Activated CD8-positive, alpha-beta T cell treated with anti-CD3 and anti-CD28 coated beads for 36 hours (primary cell): ENCODE measurements at places on chromosomes 4 and X. TPM values are rescaled to one million over a fixed set of nuclear protein-coding genes. Genes with fewer than 3 reads are reported as not detected.

Gene GALNTL6
- total RNA-seq = not detected

Gene PAGE2
- total RNA-seq = not detected

Gene CCDC149
- total RNA-seq = not detected

Gene GYG2
- not detected for total RNA-seq

Gene GAGE2A
- total RNA-seq = not detected

Gene CHIC1
- total RNA-seq = 3.9 TPM

Gene MAGEE2
- not detected for total RNA-seq

Gene SCML2
- 3.1 TPM for total RNA-seq

Gene GCNA
- total RNA-seq = 5.1 TPM

Gene SAGE1
- not detected for total RNA-seq

Gene RRH
- total RNA-seq = not detected

Gene ALAS2
- not detected for total RNA-seq

Gene SOD3
- not detected for total RNA-seq

Gene NHSL2
- total RNA-seq = 0.88 TPM

Gene SPON2
- total RNA-seq = 10.5 TPM

DNA sequence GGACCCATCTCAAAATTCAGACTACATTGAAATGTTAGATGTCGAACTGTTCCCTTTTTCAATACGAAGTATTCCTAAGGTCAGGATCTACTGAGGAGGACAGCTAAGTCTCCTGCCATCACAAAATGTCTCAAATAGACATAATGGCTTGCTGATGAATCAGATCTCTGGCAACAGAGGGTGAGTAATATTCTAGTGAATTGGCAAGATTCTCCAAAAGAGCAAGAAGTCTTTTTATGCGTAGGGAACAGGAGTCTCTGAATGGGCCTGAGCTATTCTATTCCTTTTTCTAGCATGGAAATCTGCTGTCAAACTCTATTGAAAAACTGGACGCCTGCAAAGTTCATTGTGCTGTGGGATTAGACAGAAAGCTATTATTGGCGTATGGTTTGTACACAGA, 145.4 kb downstream of the FNIP2 start:
- DNase-seq = no peak

GRCh38 chr4:15912961-15913630, 25.4 kb downstream of the FGFBP1 start:
- no peak for DNase-seq

DNA sequence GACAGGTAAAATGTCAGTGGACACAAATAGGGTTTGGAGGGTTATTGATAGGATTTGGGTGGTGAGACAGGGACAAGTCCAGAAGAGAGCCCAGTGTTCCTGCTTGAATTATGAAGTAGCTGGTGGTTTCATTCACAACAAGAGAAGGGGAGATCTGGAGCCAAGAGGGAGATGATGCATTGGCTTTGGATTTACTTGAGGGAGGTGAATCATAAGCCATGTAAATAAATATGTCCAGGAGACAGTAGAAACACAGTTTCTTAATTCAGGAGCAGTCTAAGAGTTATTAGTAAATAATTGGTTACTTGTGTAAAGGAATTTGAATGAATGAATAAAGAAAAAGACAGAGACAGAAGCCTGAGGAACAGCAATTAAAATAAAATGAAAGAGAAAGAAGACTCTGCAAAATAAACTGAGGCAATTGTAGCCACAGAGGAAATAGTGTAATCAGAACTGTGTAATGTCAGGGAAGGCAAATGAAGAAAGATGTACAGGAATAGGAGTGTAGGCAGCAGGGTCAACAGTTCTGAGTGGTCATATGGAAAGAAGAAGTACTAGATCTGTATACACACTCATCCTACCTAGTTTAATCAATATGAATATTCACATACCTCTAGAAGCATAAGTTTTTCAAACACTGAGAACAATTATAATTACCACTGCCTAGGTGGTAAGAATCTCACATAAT, 50.2 kb upstream of the CXCL8 start:
- no peak for DNase-seq

DNA sequence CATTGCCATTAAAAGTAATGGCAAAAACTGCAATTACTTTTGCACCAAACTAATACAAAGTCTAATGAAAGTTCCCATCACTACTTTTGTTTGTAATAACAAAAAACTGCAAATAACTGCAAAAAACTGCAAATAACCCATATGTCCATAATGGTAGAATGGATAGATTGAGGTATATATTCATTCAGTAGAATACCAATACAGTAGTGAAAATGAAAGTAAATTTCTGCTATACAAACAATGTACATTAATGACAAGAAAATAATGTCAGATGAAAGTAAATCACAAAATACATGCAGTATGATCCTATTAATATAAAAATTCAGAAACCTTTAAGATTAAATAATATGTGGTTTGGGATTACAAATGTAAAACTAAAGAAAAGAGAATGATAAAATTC, 41.3 kb upstream of the CEP135 start:
- no peak for DNase-seq

GRCh38 chr4:11469650-11470437, 41.1 kb upstream of the HS3ST1 start:
- no peak for DNase-seq

DNA sequence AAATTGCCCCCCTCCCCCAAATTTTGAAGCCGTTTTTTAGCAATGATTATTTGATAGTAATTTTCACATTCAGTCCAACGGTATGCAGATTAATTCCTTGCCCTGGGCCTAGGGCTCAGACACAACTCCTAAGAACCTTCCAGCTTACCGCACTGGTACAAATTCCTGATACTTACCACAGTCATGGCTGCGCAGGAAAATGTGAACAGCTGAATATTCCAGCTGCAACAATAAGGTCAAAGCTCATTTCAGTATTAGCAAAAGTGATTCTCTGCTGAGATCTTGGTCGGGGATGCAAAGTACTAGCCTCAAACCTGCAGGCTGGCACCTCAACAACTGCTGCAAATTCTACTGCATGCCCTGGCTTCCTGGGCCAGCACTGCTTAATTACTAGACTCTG, 3.0 kb downstream of the ATP11C start:
- no peak for DNase-seq

GRCh38 chrX:32894679-32895078, 316.7 kb downstream of the DMD start:
- no peak for DNase-seq

DNA sequence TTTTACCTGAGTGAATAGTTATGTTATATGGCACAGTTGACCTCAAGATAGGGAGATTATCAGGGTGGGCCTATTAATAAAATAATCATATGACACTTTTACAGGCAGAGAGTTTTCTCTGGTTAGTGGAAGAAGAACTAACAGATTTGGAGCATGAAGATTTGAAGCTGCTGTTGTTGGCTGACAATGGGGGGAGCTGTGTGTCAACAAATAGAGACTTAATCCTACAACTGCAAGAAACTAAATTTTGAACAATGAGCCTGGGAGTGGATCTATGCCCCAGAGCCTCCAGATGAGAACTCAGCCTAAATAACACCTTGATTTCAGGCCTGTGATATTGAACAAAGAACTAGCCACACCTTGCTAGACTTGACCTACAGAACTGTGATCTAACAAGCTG, 7.2 kb upstream of the CCSER1 start:
- no peak for DNase-seq

DNA sequence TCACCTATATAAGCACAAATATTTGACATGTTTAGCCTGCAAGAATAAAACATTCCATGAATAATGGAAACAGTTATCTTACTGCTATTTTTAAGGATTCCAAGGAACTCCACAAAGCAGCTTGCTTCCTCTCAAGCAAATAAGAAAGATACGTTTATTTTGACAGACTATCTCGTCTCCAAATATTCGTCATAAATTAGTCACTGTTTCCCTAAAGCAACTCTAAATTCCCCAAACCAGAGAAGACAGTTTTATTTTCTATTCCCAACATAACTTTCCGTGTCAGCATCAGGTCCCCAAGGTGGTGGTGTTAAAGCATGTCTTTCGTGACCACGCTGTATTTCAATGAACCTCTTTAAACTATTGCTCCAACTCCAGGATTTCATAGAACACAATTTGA, 24.3 kb upstream of the DKK2 start:
- no peak for DNase-seq

DNA sequence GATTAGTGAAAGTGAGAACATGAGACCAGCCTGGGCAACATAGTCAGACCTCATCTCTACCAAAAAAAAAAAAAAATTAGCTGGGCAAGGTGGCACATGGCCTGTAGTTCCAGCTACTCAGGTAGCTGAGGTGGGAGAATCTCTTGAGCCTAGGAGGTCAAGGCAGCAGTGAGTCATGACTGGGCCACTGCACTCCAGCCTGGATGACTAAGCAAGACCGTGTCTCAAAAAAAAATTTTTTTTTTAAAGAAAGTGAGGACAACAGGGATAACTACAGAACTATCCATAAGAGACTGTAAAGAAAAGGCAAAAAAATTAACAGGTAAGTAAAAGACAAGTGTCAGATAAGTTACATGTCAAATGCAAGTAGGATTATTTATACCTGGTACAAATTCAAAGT, 13.5 kb upstream of the SPP1 start:
- DNase-seq = no peak

GRCh38 chr4:71709961-71710360, 73.9 kb downstream of the GC start:
- DNase-seq = no peak

GRCh38 chr4:105496899-105497298, 23.0 kb upstream of the PPA2 start:
- DNase-seq = no peak

GRCh38 chrX:37993837-37994619, 12.3 kb upstream of the SYTL5 start:
- peak; percentile 9 for DNase-seq

DNA sequence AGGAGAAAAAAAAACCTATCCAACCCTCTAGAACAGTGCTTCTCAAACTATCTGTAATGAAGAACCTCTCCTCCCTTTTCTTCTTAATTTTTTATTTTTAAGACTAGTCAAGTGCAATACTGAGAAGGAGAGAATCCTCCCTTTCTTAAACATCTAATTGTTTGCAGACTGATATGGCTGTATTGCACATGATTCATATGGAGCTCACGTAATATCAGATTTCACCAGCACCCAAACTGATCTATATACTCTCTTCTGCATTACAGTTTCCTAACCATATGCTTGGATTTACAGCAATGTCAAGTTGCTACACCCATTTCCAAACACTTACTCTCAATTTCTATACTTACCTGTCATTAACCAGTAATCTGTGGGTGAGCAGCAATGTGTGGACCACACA, 9.5 kb downstream of the PRMT9 start:
- DNase-seq = no peak

DNA sequence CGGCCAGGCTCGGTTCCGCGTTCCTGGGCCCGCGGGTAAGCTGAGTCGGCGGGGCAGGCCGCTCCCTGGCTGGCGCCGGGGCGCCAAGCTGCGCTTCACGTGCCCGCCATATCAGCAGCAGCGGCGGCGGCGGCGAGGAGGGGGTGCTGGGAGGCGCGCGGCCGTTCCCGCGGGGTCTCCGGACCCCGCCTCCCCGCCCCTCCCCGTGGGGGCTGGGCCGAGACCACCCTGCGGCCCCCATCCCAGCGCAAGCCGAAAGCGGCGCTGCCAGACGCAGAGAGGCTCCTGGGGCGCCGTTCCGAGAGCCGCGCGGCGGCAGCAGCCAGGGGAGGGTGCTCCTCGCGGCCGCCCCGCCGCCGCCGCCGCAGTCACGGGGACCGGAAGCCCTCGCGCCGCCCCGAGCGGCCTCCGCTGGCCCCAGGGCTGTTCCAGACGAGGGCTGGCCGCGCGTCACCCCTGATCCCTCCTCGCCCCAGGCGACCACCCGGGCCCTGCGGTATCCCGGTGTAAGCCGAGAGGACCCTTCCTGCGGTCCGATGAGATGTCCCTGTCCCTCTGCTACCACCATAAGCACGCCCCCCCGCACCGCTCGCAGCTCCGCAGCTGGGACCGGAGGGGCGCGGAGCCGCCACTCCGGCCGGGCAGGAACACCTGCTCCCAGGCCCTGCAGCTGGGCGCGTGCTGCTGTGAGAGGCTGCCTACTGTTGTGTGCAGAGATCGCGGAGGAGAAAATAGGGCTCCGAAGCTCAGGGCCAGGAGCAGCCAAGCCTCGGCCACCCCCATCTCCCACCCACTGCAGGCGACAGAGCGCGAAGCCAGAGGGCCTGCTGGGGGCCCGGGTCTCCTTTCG, 7.5 kb upstream of the BCOR start:
- no peak for DNase-seq

DNA sequence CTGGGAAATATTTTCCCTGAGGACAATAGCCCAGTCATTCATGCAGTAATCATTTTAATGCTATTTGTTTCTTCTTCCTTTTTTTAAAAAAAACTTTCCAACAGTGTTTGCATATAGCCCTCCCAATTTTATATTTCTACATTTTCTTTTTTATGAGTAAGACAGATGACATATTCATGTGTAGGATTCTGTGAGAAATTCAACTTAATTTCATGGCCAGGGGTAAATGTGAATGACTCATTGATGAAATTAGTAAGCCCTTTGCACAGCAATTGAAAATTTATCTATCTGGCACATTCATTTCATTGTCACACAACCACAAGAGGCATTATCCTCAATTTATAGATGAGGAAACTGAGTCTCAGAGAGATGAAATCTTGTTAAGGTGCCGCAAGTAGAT, 13.7 kb upstream of the SMIM20 start:
- DNase-seq = no peak

- no peak for DNase-seq
These were observed 9.4 kb upstream of the RHOH start for GRCh38 chr4:40187386-40187906.

GRCh38 chrX:1507511-1508463, 29.2 kb downstream of the P2RY8 start:
- peak; percentile 77 for DNase-seq

- DNase-seq = no peak
These were observed 31.6 kb downstream of the CD40LG start for GRCh38 chrX:136679531-136679930.

DNA sequence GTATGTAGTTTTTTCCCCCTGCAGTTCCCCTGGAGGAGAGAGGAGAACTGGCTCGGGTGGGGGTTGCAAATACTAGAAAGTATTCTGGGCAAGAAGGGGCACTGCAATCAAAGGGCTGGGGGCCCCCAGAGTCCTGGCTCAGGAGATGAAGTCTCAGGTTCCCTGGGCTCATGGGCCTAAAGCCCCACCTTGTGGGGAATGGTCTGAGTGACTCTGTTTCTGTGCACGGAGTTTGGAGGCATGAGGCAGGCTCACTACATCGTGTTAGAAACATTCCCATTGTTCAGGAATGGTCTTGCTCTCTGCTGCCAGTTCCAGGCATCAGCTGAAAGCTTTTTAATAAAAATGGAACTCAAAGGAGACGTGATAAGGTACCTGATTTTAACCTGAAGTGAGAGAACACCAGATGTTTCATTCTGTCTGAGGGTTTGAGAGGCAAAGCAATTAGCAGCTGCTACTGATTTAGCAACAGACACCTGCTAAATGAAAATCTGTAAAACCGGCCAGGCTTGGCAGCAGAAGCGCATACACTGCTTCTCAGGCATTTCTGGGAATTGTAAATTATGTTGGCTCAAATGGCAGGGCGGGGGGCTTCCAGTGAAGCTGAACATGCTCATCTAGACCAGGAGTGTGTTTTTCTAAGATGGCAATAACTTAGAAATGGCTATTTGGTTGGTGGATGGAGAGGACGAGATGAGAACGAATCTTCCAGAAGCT, 122.7 kb downstream of the TMEM164 start:
- DNase-seq = no peak

GRCh38 chr4:152482211-152482610, 53.7 kb downstream of the FBXW7 start:
- no peak for DNase-seq
